ENCODE measurements at places on chromosomes 6 and 20.

GRCh38 chr20:18663932-18664331 is 76.1 kb downstream of the DTD1 start:
- no peak overlapping the region for H3K27ac ChIP-seq
- DNase-seq = no peak
- no peaks in the 10 kb centered on the region for H3K36me3 ChIP-seq
- no peak overlapping the region for H3K4me3 ChIP-seq

DNA sequence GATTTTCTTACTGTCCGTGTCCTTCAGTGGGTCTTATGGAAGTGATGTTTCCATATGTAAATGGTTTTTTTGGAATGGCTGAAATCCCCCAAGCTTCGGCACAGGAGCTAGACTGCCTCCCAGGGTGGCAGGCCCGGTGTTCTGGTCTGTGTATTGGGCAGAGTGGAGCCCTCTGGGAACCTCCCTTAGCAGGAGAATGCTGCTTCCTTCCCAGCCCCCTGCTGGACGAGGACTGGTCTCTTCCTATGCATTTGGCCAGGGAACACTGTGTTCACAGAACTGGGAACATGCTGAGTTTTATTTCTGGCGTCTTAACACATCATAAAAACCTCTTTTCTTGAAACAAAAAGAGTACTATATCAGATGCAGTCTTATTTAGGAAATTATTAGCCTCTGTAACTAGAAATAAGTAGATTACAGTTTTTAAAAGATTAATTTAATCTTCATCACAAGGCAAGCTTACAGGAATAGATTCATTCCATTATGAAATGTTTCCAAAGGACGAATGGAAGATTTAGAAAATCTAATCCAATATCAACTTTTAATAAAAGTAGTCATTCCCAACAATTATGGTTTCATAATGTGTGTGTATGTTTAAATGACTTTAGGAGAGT is 56.6 kb downstream of the SYTL3 start:
- peaks cover 13% of the 10 kb centered on the region for H3K4me1 ChIP-seq
- peaks cover 27% of the 10 kb centered on the region for H3K36me3 ChIP-seq
- DNase-seq = no peak
- H3K27ac ChIP-seq = no peak overlapping the region
- no peak overlapping the region for H3K4me3 ChIP-seq

GRCh38 chr6:122426597-122426996 is 27.1 kb downstream of the HSF2 start:
- DNase-seq = no peak
- peaks cover 14% of the 10 kb centered on the region for H3K4me1 ChIP-seq
- H3K27ac ChIP-seq = no peak overlapping the region
- no peaks in the 10 kb centered on the region for H3K27me3 ChIP-seq
- peaks cover 41% of the 10 kb centered on the region for H3K36me3 ChIP-seq

DNA sequence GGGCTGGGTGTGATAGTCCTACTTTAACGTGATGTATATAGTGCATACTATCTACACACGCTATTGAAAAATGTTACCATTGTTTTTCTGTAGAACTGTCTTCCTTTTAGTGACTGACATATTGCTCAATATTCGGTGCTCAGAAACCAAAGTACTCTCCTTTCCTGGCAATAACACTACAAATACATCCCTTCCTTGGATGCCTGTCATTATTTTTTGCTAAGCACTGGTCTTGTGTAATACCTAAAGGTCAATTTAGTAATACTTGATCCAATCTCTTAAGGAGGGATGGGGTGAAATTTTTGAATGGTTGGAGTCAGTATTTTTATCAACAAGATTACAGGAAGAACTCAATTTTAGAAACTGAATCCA is 23.9 kb downstream of the CNR1 start:
- H3K4me1 ChIP-seq = no peaks in the 10 kb centered on the region
- DNase-seq = no peak
- H3K27ac ChIP-seq = no peak overlapping the region
- no peaks in the 10 kb centered on the region for H3K36me3 ChIP-seq
- no peaks in the 10 kb centered on the region for H3K27me3 ChIP-seq
- no peak overlapping the region for H3K4me3 ChIP-seq

- H3K4me3 ChIP-seq = peak overlapping the region; percentile 0
- peaks cover 13% of the 10 kb centered on the region for H3K4me1 ChIP-seq
- no peak for DNase-seq
- peaks cover 17% of the 10 kb centered on the region for H3K36me3 ChIP-seq
- no peaks in the 10 kb centered on the region for H3K27me3 ChIP-seq
- H3K27ac ChIP-seq = peak overlapping the region; percentile 4
Observed at GRCh38 chr20:4869290-4870193, 131.8 kb downstream of the SLC23A2 start.

DNA sequence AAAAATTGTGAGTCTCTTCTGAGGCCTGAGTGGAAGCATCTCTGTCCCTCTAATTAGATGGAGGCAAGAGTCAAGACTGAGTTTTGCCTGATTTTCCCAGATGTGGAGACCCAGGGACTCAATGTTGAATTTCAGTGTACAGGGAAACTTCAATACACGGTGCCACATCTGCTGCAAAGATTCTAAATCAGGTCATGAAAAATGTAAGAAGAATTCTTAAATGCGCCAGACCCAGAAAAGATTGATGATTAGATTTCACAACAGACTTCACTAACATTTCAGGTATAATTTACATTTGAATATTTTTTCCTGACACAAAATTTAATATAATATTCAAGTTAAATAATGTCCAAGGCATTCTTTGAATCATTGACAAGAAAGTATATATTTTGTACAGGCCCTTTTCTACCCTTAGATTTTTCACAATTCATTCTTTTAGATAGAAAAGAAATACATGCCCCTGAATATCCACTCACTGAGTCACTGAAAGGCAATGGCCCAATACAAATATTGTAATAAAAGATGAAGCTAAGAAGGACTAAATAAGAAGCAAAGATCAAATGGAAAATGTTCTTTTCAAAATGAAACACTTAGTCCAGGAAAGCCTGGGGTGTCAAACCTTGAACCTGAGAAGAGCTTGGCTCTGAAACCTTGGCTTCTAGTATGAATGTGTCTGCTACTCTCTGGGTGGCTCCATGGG is 18.2 kb upstream of the HDGFL1 start:
- H3K27me3 ChIP-seq = no peaks in the 10 kb centered on the region
- no peak overlapping the region for H3K27ac ChIP-seq
- H3K36me3 ChIP-seq = no peaks in the 10 kb centered on the region
- no peaks in the 10 kb centered on the region for H3K4me1 ChIP-seq

- peak overlapping the region; percentile 3 for H3K27ac ChIP-seq
- no peaks in the 10 kb centered on the region for H3K27me3 ChIP-seq
- no peak for DNase-seq
Observed at GRCh38 chr20:17940224-17940971, 28.2 kb downstream of the SNX5 start.

DNA sequence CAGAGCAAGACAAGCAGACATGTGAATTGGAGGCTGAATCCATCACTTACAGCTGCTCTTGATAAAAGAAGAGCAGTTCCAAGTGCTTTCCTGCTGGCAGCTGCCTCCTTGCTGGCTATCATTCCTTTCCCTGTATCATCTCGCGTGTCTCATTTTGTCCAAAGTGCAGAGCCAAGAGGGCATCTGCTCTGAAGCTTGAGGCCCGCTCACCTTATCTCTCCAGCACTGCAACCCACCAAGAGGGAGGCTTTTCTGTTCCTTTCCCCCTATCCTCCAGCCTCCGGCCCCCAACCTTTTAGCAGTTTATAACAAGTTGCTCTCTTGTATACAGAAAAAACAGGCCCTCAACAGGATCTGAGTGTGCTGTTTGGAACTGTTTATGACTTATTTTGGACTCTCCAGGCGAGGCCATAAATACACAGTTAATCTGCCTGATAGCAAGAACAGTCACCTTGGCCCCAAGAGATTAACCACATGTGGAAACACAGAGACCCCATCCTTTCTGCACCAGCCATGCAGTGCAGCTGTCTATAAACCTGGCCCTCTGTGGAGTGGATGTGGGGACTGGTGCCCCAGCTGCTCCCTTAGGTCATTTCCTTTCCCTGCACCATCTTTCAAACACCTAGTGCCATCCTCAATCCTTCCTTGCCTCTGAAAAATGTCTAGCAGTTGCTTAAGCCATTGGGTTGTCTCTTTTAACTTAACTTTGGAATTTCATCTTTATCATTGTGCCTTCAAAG is 172.5 kb upstream of the FERMT1 start:
- no peaks in the 10 kb centered on the region for H3K27me3 ChIP-seq
- no peaks in the 10 kb centered on the region for H3K4me1 ChIP-seq
- no peaks in the 10 kb centered on the region for H3K36me3 ChIP-seq
- no peak for DNase-seq
- peak overlapping the region; percentile 49 for H3K27ac ChIP-seq

- H3K27ac ChIP-seq = no peak overlapping the region
- H3K36me3 ChIP-seq = no peaks in the 10 kb centered on the region
- no peaks in the 10 kb centered on the region for H3K27me3 ChIP-seq
- no peak for DNase-seq
Observed at GRCh38 chr6:132446141-132446854, 45.0 kb upstream of the MOXD1 start.

DNA sequence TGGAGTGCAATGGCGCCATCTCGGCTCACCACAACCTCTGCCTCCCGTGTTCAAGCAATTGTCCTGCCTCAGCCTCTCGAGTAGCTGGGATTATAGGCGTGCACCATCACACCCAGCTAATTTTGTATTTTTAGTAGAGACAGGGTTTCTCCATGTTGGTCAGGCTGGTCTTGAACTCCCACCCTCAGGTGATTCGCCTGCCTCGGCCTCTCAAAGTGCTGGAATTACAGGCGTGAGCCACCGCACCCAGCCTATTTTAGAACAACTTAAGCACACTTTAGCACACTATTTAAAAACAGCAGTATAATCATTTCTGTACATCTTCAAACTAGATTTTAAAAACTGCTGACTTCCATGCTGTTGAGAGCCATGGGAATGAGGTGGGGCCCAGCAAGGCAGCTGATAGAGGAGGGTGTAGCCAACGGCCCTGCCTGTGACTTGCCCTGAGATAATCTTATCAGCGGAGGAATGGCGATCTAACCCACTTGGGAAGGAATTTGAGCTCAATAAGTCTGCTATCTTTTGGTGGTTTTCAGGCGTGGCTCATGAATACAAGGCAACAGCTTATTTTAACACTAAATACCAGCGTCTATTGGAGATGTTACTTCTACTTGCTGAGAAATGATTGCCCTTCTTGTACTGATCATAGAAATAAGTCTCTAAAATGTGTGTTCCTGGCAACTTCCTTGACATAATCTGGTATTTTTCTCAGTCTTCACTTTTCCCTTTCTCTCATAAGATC is 12.1 kb downstream of the ZDHHC14 start:
- H3K4me3 ChIP-seq = no peak overlapping the region
- peaks cover 19% of the 10 kb centered on the region for H3K4me1 ChIP-seq
- H3K27ac ChIP-seq = no peak overlapping the region

DNA sequence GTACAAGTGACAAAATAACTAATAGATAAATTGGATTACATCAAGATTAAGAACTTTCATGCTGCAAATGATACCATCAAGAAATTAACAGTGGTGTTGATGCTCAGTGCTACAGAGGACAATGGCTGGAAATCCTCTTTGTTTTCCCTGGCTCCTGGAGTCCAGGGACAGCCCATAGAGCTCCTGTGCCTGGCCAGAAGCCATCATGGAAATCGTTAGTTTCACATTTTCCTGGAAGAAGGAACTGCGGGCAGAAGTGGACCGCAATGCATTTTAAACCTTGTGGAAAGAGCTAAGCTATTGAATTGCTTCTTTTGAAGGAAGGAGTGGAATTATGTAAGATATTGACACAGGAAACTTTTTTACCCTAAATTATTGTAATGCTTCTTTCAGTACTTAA is 276.0 kb downstream of the GJA1 start:
- H3K27ac ChIP-seq = no peak overlapping the region
- no peak for DNase-seq
- no peaks in the 10 kb centered on the region for H3K27me3 ChIP-seq
- H3K4me1 ChIP-seq = no peaks in the 10 kb centered on the region

DNA sequence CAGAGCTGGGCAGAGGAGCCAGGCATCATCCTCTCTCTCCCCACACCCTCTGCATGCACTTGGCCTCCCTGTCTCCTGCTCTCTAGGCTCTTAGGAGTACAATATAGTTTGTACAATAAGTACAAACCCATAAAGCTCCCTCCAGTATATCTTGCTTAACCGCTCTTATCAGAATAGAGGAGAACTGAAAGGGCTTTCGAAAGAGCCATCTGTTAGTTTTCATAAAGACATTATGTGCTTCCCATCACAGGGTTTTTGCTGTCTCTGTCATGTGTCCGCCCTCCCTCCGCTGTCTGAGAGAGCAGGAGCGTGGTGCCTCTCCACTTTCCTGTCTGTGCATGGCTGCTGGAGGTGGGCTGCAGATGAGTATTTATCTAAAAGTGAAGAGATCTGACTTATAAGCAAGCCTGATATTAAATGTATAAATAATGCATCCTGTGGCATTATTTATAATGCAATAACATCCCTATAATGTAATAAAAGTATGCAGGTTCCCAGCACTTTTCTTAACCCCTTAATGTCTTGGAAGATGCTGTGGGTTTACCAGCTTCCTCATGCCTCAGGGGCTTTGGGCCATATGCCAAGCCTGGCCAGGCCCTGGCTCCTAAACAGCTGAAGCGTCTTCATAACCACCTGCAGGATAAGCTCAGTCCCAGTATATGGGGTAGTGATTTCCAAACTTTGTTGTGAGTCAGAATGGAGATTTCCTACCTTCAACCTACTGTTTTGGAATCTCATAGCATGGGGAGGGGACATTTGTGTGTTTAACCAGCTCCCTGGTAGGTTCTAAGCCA is 297.1 kb downstream of the DHX35 start:
- H3K27me3 ChIP-seq = peaks cover 8% of the 10 kb centered on the region
- DNase-seq = no peak
- H3K4me1 ChIP-seq = no peaks in the 10 kb centered on the region
- no peak overlapping the region for H3K27ac ChIP-seq

DNA sequence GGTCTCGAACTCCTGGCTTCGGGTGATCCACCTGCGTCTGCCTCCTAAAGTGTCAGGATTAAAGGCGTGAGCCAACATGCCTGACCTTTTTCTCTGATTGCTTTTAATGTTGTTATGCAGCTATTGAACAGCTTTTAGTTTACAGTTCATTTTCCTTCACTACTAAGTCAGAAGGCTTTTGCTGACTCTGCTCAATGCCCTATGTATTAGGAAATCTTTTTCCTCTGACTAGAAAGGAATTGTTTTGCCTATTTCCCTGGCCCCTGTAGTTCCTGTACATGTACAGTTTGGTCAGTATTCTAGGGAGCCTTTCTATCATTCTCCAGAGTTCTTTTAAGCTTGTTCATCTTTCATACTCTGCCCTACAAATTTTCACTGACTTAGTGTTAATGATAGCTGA is 280.2 kb downstream of the CDKAL1 start:
- no peaks in the 10 kb centered on the region for H3K27me3 ChIP-seq
- H3K27ac ChIP-seq = no peak overlapping the region
- no peak overlapping the region for H3K4me3 ChIP-seq
- DNase-seq = no peak
- H3K4me1 ChIP-seq = peaks cover 4% of the 10 kb centered on the region
- peaks cover 7% of the 10 kb centered on the region for H3K36me3 ChIP-seq

DNA sequence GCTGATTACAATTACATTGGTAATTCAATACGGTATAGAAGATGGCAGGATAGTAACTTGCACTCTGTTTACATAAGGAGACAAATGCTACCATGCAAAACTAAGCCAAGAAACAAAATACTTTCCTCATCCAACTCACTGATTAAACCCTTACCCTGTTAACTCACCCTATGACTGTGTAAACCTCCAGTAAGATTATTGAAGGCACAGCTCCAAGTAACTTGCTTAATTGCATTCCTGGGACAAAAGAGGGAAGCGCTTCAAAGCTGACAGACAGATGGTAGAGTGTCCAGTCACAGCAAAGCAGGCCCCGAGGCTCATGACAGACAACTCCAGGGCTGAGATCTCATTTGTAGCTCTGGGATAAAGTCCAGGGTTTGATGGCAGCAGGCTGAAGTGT is 6.9 kb upstream of the KIF16B start:
- no peaks in the 10 kb centered on the region for H3K36me3 ChIP-seq
- H3K27ac ChIP-seq = no peak overlapping the region
- peaks cover 14% of the 10 kb centered on the region for H3K27me3 ChIP-seq
- peaks cover 7% of the 10 kb centered on the region for H3K4me1 ChIP-seq

GRCh38 chr6:131042664-131043063 is 20.4 kb downstream of the EPB41L2 start:
- peaks cover 3% of the 10 kb centered on the region for H3K27me3 ChIP-seq
- no peak for DNase-seq
- no peak overlapping the region for H3K27ac ChIP-seq

Data from activated T-helper 1 cell treated with anti-CD3 and anti-CD28 coated beads, Interleukin-12 subunit alpha, Interleukin-12 subunit beta, Interleukin-2, Interleukin-4 antibody, amounts not matched to agents 30 ng/mL and 10 ng/mL and 1 ng/mL, durations not matched to agents 14 hours and 24 hours and 36 hours (primary cell).